SIG-M5 (cell line): ENCODE measurements at places on chromosomes 7 and 10.

DNA sequence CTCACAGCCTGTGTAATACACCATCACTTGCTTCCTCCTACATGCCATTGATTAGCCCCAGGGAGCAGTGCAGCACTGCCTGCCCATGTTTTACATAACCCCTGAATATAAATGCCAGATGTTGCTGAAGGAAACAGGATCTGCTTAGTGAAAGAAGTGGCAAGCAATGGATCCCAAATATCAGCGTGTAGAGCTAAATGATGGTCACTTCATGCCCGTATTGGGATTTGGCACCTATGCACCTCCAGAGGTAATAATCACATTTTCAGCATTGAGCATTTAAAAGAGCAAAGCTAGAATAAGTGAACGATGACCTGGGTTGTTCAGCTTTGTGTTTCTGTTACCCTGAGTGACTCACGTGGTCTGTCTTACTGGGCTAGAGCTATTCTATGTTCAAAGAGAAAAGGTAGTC is at the start of gene AKR1C4:
TSS of gene AKR1C4 (plus strand) at position 136 of the 412 bp plus-strand sequence. CDS start at position 167, 31 bp downstream.
- DNase-seq: no peak

GRCh38 chr10:100894033-100894432 is 18.7 kb upstream of the SLF2 start:
- DNase-seq: no peak

DNA sequence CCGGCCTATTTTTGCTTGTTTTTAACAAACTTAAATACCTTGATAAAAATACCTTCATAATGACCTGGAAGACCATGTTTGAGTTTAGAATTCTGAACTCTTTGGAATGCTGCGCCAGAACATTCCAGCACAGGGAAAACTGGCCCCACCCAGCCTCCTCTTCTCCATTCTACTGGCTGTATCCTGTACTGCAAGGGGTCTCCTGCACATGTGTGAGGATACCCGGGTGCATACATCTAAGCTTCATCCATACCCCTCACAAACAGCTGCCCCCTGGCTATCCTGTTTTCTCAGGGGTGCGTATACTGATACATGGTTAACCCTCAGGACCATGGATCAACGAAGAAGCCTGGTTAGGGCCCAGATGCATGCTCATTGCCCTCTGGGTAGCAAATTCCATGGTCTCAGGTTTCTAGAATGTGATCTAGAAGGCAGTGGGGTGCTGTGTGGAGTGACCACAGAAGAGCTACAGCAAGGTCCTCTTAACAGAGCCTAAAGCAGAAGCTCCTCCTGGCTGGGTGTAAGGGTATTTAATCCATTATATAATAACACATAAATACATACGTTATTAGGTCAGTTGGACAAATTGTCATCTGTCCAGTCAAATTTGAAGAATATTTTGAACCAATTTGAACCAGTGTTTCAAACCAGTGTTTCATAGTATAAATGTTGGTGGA is 26.1 kb downstream of the HACD1 start:
- no peak for DNase-seq

GRCh38 chr10:82245157-82245556 is 370.2 kb downstream of the NRG3 start:
- DNase-seq: no peak

GRCh38 chr7:18684916-18685315 is 189.4 kb downstream of the HDAC9 start:
- DNase-seq: no peak

DNA sequence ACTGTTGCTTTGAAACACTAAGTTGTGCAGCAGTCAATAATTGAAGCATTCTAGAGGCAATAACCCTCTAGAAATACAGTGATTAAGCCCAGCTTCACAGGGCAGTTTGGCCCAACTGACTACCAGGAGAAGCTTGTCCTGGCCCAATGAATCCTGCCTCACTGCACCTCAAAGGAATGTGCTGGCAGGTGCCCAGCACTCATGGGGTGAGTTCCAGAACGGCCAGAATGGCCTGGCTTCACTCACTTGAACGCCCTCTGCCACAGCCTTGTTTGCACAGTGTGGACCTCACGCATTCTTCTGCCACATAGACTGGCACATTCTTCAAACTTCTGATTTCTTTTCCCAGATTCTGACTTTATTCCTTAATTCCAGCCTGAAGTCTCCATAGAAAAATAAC is 6.6 kb upstream of the ITIH2 start:
- no peak for DNase-seq

DNA sequence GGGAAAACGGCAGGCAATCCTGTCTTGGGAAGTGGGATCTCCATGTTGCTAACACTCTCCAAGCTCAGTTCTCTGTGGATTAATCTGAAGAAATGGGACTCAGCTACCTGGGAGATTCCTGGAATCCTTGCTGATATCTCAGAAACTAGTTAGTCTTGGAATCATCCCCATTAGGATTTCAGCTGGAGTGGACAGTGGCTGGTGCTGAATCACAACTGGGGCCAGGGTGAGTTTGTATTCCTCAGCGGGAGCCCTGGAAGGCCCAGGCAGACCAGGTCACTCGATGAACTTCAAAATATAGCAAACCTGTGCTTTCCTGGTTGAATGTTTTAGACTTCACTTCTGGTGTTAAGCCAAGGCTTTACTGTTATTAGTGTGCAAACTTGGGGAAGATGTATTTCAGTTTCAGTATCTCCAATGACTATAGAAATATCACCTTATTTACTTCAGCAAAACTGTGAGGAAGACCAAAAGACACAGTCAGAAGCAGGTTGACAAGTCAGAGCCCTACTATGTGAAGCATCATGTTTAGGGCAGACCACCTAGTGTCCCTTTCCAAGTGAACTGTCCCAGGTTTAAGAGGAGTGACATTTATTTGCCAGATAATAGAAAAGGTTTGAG is 126.1 kb downstream of the AOAH start:
- no peak for DNase-seq

GRCh38 chr10:80412486-80412885 is 4.1 kb downstream of the PRXL2A start:
- no peak for DNase-seq

GRCh38 chr7:118129041-118129795 is 54.7 kb upstream of the LSM8 start:
- DNase-seq: no peak

DNA sequence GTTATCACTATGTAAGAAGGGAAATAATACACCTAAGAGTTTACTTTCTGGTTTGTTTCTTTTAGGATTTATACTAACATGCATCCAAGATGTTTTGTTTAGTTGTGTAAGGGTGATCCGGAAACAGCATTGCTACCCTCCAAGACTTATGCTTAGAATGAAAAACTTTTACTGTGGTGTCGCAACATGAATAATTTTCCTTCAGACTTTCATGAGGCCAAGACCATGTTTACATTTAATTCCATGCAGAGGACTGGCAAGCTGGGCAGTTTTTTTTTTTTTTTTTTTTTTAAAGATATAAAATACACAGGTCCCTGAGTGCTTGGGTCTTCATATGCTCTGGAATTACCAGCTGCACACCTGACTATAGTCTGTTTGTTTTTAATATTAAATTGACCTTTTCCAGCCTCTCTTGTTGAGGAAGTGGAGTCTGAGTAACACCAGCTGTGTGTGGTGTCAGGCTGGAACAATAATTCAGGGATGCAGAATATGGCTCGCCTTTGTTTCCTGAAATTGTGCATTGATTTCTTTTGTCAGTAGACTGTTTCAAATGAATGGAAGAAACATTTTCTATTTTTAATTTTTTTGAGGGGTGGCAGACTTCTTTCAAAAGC is 81.7 kb downstream of the ST7 start:
- no peak for DNase-seq

GRCh38 chr7:47902013-47902412 is 46.3 kb downstream of the PKD1L1 start:
- DNase-seq: no peak

- no peak for DNase-seq
Measured at GRCh38 chr7:25262586-25262985, 34.3 kb upstream of the NPVF start.

DNA sequence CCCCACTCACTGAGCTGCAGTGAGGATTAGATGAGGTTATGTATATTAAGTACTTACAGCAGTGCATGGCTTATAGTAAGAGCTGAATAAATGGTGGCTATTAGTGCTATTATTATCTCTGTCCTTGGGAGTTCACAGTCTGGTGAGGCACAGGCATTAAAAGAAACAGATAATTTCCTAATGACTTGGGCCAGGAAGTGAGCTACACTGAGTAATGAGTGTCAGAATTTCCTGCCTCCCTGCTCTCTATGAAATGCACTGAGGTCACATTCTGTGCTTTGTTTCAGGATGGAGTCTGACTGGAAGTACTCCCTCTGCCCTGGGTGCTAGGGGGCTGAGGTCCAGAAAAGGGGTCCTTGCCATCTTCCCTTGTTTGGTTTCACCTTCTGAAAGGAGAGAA is 48.7 kb upstream of the LOXL4 start:
- DNase-seq: no peak

- DNase-seq: no peak
Measured at GRCh38 chr10:1369665-1370064, 313.5 kb downstream of the WDR37 start.

DNA sequence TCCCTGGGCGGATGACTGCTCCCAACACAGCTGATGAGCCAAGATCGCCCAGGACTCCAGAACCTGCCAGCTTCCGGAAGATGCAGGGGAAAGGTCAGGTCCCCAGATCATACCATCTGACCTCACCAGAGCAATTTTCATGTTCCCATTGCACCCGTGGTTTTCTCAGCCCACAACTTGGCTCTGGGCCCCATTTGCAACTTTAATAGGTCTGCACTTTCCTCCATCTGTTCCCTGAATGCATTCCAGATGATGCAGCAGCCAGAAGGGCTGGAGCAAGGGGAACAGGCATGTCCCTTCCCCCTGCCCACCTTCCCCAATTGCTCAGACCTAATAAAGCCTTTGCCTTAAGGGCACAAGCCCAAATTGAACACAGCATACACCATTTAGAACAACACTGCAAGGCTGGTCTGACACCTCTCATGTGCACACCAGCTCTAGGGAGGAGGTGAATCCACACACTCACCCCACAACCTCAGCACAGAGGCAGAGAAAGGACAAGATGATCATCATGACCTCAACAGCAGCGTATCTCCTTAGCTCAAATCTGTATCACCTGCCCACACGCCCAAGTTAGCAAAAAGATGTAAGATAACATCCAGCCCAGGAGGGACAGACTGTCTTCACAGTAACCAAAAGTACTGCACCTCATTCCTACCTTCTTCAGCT is 87.5 kb downstream of the PLXNA4 start:
- no peak for DNase-seq

DNA sequence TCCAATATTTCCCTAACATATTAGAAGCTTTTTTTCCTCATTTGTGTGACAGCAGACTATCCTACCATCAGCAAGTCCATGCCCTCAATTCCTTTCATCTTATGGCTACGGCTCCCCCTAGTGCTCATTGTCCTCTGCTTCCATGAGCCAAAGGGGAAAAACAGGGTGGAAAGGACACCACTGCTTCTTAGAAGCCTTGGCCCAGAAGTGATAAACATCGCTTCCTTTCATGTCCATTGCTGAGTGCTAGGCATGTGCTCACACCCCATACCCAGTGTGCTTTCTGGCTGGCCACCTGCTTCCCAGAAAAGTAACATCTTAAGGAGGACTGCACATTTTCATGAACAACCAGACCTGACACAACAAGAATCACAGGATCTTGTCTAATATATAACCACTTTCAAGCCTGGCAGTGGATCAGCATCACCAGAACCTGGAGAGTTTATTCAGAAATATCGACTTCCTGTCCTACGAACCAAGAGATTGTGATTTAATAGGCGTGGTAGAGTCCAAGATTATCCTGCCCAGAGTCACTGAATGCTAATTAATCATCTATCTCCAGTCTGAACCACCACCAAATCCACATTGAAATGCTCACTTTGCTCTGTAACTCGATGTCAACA is 650.5 kb upstream of the SORCS1 start:
- DNase-seq: no peak

DNA sequence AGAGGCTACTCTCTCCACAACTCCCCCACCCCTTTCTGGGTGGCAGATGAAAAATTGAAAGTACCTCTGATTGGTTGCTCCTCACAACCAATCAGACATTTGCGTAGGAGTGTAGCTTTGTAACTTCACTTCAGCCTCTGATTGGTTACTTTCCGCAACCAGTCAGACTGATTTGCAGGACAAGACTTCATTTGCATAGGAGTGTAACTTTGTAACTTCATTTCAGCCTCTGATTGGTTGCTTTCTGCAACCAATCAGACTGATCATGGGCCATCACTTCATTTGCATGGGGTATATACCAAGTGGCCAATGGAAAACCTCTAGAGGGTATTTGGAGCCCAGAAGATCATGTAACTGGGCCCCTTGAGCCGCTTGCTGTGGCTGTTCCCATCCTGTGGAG is 25.6 kb downstream of the CDNF start:
- DNase-seq: no peak

DNA sequence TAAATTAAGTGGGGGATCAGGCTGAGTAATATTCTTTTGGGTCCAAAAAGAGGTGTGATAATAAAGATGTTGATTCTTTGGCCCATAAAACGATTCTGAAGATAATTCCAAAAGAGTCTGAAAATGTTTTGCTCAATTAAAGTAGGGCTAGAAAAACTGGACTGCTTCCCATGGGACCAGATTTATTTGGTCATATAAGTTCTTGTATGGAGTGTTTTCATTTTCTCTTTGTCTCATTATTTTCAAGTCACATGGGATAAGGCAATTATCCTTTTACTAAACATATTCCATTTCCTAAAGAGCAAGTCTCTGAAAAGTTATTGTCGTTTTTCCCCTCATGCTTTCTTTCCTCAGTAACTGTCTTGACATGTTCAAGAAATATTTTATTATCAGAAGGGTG is 41.5 kb downstream of the CDK6 start:
- DNase-seq: no peak

DNA sequence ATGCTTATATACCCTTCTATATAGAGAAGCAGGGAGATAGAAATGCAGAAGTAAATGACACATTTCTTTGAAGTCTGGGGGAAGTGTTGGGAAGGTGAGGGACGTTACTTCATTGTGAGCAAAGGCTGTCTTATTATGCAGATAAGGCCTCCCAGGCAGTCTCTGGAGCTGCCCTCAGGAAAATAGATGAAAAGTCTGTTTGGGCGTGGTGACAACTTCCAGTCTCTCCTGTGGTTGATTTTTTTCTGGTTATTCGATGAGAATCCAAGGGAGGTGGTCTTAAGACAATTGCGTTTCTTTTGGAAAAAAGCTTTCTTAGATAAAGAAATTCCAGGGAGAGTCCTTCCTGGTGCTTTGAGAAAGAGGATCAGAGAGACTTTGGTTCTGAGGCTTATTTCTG is 84.0 kb downstream of the NEUROD6 start:
- DNase-seq: no peak

- DNase-seq: no peak
Measured at GRCh38 chr10:98074315-98074911, 44.0 kb upstream of the CRTAC1 start.

DNA sequence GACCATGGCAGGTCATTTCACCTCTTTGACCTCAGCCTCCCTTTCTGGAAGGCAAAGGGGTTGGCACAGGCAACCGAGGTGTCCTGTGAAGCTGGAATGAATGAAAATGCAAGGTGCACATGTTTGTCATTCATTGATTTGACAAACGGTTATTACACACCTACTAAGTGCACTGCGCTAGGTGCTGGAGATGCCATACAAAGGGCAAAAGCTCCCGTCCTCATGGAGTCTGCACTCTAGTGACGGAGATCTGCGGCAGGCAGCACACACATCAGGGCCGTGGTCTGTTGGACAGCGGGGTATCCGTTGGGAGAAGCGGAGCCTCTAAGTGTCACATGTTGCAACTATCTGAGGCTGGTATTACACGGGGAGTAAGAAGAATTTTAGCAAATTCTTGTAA is 44.2 kb downstream of the PRF1 start:
- DNase-seq: no peak
